SK-N-SH (cell line): ENCODE measurements at places on chromosomes 12 and 14.
A peak's percentile ranks its signal among the peaks of the same experiment; 100 is the strongest.

DNA sequence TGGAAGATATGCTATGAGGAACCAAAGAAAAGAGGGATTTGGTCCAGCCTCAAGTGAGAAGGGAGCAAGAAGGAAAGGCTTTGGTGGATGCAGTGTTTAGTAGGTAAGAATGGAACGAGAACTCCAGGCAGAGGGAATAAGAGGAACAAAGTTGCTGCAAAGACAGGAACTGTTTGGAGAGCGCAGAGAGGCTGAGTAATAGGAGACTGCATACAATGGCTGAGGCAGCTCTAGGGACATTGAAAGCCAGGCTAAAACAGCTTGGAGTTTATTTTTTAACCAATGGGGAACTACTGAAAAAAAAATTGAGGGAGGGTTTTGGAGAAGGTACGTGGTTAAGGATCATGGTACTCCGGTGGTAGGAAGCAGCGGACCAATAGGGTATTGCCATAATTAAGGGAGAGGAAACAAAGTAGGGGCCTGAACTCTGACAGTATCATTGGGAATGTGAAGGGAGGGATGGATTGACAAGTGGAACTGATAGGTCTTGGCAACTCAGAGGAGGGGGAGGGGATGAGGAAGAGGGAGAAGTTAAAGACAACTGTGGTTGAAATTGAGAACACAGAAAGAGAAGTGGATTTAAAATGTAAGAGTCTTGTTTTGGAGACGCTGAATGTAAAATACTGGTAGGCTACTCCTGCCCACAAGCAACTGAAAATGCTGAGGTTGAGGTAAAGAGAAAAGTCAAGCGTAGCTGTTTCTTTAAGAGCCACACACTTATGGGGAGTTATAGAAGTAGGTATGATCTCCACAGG, 4.8 kb downstream of the ASCL4 start:
- DNase-seq, result no peak
- no peak overlapping the region for H3K27ac ChIP-seq
- peaks cover 19% of the 10 kb centered on the region for H3K27me3 ChIP-seq
- H3K4me1 ChIP-seq, result no peaks in the 10 kb centered on the region; the same call in 1 of the 2 replicates

DNA sequence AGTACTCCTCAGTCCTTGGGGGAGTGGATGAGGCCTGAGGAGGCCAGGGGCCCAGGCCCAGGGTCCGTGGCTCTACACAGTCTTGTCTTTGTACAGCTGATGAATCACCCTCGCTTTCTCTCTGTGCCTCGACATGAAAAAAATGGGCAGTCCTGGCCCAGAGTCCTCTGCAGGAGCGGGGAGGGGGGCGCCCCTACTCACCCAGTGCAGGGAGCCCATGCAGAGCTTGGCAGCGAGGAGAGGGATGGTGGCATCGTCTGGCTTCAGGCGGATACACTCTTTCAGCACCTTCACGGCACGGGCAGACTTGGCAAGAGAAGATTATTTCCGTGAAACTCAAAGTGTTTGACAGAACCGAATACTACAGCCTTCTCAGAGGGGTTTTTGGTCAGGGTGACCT, 159.3 kb downstream of the TTC7B start:
- peaks cover 21% of the 10 kb centered on the region for H3K4me1 ChIP-seq
- H3K27me3 ChIP-seq, result no peaks in the 10 kb centered on the region
- no peak overlapping the region for H3K4me3 ChIP-seq
- no peak overlapping the region for H3K27ac ChIP-seq

DNA sequence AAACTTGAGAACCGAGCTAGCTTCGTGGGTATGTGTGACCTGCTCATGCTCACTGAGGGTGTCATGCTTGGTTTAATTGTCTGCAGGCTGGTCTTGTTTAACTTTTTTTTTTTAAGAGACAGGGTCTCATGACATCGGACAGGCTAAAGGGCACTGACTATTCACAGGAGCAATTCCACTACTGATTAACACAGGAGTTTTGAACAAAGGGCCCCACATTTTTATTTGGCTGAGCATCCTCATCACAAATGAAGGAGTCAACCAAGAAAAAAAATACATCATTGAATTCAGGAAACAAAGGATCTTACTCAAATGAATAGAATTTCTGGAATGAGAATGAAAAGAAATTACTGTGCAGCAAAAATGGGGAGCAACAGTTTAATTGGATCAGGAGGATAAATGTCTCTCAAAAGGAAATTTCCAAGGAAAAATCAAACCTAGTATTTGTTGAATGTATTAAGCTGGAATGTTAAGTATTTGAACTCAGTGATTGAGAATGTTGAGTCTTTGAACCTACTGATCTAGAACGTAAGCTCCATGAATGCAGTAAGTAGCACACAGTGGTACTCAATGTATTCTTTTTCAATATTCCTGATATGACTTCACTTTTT, 20.8 kb upstream of the PYROXD1 start:
- no peak for DNase-seq
- H3K27me3 ChIP-seq, result no peaks in the 10 kb centered on the region
- no peaks in the 10 kb centered on the region for H3K4me1 ChIP-seq
- H3K27ac ChIP-seq, result peak overlapping the region; percentile 13; the same call in 1 of the 2 replicates
- no peaks in the 10 kb centered on the region for H3K36me3 ChIP-seq

DNA sequence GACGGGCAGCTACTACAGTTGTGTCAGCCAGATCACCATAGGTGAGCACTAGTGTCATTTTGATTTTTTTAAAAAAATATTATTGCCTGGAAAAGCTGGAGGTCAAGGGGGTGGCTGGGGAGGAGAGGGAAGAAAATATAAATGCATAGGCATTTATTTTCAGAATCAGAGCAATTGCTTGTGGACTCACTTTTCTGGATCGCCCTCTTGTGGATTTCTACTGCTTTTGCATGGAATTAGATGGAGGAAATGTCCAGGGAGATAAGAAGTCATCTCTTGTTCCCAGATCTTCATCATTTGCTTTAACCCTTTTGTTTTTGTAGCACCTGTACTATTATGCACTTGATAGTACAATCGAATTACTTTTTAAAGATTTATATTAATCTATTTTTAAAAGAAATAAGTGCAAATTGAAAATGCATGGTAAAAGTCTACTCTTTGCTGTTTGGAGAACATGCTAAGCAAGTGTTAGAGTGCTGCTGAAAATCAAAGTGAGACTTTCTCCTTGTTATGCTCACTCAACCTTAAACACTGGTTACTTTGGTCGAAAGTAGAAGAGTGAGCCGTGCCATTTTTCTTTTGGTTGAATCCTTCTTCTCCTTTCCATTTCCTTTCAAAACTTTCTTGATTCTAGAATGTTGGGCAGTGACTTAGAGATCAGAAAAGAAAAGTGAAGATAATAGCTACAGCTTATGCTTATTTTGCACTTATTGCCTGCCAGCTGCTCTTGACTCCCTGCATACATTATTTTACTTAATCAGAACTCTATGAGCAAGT, 60.6 kb upstream of the ANO4 start:
- H3K36me3 ChIP-seq, result peaks cover 3% of the 10 kb centered on the region; the same call in 1 of the 2 replicates
- no peaks in the 10 kb centered on the region for H3K4me1 ChIP-seq
- H3K4me3 ChIP-seq, result no peak overlapping the region
- DNase-seq, result no peak
- no peak overlapping the region for H3K27ac ChIP-seq
- no peaks in the 10 kb centered on the region for H3K27me3 ChIP-seq
